Ureter (tissue), 1 donor: ENCODE measurements at places on chromosomes 2 and 18. TPM values are rescaled to one million over a fixed set of nuclear protein-coding genes. Genes with fewer than 3 reads are reported as not detected.

Gene SGPP2
- total RNA-seq = 45.8 TPM

Gene CYP27A1
- 16.4 TPM for total RNA-seq

Gene AFF3
- 25.6 TPM for total RNA-seq

Gene CIB4
- not detected for total RNA-seq

Gene MAP2
- 3.0 TPM for total RNA-seq

Gene SPATS2L
- total RNA-seq = 114 TPM

Gene SP9
- 0.81 TPM for total RNA-seq

Gene BOLL
- total RNA-seq = not detected

Gene CYP27C1
- total RNA-seq = 0.73 TPM

Gene CENPO
- total RNA-seq = 7.7 TPM

Gene CGREF1
- 1.9 TPM for total RNA-seq

Gene G6PC2
- total RNA-seq = not detected

Gene MYL12B
- 372 TPM for total RNA-seq

Gene KCNJ3
- total RNA-seq = 1.4 TPM

Gene KCNF1
- total RNA-seq = 0.60 TPM

Gene KIAA1328
- total RNA-seq = 19.0 TPM

Gene ACTR3
- total RNA-seq = 221 TPM

Gene PLCD4
- total RNA-seq = 3.9 TPM

Gene DSC2
- total RNA-seq = 5.1 TPM

Gene LIPG
- 6.2 TPM for total RNA-seq

Gene PROM2
- 176 TPM for total RNA-seq

Gene DSG4
- total RNA-seq = not detected

Gene FNDC4
- total RNA-seq = 3.7 TPM

Gene CCDC141
- 2.8 TPM for total RNA-seq

Gene SLC39A6
- 128 TPM for total RNA-seq
